Urinary bladder (tissue), 4 donors: ENCODE measurements at places on chromosomes 2 and 18.

DNA sequence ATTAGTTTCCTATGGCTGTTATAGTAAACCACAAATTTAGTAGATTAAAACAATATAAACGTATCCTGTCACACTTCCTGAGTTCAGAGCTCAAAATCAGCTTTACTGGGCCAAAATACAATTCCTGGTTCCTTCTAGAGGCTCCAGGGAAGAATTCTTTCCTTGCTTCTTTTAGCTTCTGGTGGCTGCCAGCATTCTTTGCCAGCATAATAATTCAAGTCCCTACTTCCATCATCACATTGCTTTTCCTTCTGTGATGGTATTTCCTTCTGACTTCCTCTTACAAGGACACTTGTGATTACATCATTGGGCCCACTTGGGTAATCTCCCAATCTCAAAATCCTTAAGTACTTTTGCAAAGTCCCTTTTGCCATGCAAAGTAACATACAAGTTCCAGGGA, 40.6 kb downstream of the MOB4 start:
- no peak for DNase-seq

DNA sequence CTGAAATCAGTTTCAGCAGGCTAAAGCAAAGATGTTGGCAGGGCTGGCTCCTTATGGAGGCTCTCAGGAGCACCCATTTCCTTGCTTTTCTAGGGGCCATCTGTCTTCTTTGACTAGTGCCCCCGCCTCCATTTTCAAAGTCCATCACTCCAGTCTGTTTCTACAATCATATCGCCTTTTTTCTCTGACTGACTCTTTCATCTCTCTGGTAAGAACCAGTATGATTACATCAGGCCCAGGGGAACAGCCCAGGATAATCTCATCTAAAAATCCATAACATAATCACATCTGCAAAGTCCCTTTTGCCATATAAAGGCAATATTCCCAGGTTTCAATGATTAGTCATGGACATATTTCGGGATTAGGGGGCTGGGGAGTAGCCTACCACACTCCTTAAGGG, 57.0 kb downstream of the CUL3 start:
- no peak for DNase-seq

DNA sequence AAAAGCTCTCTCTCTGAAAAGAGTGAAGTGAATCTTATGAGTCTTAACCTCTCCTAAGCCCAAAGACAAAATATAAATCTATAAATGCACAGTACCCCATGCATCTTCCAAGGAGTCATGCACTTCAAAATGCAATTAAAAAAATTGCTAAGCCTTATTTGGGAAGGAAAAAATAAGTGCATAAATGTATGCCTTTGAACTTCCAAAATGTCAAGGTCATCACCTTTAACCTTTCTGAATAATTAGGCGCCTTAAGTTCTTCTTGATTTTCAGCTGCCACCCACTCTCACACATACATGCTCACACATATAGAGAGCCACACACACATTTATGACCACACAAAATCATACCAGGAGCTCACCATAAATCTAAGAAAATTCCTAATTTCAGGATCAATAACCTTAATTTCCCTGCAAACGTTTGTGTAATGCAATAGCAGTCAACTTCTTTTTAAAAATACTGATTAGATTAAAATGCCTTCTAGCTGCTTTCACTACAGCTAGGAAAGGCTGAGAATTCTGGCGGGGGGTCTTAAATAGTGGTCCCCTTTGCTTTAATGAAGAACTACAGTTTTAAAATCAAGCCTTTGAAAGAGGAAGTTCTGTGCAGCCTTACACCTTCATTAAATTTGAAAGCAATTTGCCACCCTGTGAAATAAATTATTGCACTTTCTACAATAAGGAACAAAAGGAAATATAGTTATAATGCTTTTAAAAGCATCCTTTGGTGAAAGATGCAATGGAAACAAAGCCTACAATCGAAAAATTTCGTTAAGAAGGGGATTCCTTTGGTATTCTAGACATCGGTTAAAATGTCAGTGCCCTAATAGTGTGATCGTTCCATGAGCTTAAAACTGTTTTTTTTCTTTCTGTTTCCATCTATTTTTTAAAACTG, 3.6 kb downstream of the HOXD11 start:
- DNase-seq: no peak

GRCh38 chr2:44273596-44273995, 1.7 kb upstream of the SLC3A1 start:
- no peak for DNase-seq

GRCh38 chr2:105179469-105180372, 61.8 kb upstream of the GPR45 start:
- no peak for DNase-seq

DNA sequence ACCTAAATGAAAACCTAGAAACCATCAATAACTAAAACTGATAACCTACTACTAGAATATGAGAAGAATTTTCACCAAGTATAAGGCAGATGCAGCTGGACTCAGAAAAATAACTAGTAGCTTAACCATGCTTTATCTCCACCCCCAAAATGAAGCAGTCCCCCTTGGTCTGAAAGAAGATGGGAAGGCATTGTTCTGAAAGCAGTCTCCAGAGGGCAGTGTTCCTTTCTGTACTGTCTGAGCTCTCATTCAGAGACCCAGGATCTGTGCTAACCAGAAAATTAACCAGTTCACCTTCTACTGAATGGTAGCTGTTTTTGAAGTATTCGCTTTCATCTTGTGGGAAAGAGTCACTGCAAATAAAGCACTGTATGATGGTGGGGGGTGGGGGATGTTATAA, 273.0 kb downstream of the PDE11A start:
- no peak for DNase-seq

GRCh38 chr2:150621526-150622213, 134.2 kb upstream of the RND3 start:
- DNase-seq: no peak

GRCh38 chr2:10465910-10466309, 17.8 kb upstream of the ODC1 start:
- DNase-seq: no peak

- no peak for DNase-seq
Observed at GRCh38 chr2:219025637-219026585, 15.4 kb downstream of the CFAP65 start.

DNA sequence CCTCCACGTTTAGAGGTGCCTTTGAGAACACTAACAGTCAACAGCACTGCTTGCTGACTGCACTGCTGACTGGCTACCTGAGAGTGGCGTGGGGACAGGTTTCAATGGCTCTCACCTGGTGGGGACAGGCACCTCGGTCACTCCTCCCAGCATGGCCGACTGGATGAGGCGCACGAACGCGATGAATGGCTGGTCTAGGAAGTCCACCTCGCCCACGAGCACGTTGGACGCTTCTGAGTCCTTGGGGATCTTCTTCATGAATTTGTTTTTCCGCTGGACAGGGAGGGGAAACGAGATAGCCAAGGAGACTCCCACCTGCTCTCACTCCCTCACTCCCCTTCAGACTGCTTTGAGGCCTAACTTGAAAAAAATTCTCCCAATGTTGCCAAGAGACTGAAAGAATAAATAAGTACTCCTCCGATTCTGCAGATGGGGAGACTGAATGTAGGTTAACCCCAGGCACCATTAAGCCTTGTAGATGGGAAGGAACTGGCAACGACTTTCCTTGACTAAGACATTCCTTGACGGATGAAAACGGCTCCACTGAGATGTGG, 57.3 kb downstream of the MTHFD2 start:
- DNase-seq: no peak

DNA sequence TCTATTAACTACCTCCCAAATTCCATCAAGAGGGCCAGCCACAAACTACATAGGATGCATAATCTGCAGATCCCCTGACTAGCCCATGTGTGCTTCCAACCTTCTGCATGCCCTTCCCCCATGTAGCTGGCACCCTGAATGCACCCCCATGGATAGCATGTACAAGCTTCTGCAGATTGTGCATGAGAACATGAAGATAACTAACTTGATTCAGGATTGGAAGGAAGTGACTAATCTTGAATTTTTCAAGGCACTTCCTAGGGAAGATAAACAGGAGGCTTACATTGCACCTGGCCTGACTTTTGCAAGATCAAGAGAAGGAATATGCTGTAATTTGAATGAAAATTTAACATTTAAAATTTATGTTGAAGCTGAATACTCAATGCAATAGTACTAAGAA, 66.7 kb downstream of the CDC42EP3 start:
- DNase-seq: no peak

DNA sequence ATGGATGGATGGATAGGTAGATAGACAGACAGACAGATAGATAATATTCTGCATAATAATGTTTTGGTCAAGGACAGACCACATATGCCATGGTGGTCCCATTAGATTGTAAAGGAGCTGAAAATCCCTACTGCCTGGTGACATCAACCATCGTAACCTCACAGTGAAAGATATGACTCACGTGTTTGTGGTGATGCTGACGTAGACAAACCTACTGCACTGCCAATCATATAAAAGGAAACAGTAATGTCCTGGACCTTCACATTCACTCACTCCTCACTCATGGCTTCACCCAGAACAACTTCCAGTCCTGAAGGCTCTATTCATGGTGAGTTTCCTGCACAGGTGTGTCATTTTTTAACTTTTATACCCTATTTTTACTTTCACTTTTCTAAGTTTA, 202.9 kb upstream of the TPO start:
- DNase-seq: no peak

DNA sequence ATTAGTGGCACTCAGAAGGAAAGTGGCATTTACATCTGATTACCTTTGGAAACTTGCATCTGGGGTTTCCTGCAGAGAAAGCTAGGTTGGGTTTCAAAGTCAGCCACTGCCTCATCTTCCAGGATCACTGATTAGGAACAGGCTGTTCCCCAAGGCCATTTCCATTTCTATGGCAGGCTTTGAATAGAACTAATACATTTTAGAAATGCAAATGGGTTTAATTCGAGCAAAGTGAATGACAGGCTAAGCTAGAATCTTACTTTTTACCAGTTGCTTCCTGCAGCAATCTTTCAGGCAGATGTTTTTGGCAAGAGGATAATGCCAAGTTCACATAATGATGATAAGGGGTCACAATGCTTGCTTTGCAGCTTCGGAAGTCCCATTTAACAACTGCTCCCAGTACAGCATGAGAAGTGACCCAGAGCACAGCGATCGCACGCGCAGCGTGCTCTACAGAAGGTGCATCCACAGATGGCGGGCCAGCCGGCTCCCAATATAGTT, 336.7 kb downstream of the LPIN1 start:
- DNase-seq: no peak

- peak; percentile 32 for DNase-seq
Observed at GRCh38 chr2:135742325-135742757, 686 bp downstream of the UBXN4 start.

GRCh38 chr2:83873110-83873509, 586.0 kb downstream of the SUCLG1 start:
- no peak for DNase-seq

DNA sequence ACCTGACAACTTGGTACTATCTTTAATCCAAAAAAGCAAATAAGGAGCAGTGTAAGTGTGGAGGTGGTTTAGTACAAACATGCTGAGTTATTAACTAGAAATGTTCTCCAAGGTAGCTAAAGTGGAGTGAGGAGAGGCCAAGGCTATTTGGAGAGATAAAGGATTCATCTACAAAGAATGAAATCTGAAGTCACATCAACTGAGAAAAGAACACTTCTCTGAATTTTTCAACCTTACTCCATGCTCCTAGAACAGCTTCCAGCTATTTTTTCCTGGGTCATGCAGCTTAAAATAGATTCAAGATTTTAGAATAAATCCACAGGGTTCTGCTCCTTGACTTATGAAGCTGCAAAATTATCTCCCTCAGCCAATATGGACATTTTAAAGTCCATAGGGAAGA, 18.7 kb downstream of the IMMT start:
- no peak for DNase-seq

- DNase-seq: no peak
Observed at GRCh38 chr2:207136874-207137273, 28.9 kb downstream of the KLF7 start.

GRCh38 chr18:48200631-48201336, 208.4 kb downstream of the ZBTB7C start:
- no peak for DNase-seq

DNA sequence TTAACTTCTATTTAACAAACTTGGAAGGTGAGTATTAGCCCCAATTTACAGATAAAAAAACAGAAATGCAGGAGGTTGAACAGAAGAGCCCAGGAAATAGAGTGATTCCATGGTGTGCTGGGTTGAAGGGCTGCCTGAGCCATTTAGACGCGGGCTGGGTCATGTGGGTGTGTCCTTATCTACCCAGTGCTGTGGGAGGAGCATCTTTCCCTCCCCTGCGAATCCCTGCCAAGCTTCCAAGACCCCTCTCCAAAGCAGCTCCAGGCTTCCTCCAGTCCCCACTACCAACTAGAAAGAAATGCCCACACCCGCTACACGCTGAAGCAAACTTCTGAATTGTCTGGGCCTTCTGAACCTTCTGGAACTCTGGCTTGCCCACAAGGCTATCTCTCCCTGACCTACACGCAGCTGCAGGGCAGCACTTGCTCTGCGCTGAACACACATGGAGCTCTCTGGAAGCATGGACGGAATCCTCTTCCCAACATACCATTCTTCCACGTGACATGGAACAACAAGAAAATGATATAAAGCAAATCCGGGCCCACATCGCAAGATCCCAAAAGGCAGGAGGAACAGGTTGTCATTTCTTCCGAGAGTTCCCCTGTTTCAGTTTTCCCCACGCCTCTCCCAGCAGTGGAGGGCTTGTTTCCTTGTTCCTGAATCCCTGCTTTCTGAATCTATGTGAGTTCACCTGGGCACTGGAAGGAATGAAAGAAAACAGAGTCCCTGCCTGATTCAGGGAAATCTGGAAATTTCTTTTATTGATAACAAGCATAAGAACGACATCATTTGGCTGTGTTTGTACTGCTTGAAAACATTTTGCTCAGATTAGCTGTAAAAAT, 562.7 kb upstream of the ID2 start:
- no peak for DNase-seq

GRCh38 chr2:105308382-105309146, 21.0 kb downstream of the TGFBRAP1 start:
- no peak for DNase-seq

GRCh38 chr2:32901313-32901712, 45.4 kb upstream of the LTBP1 start:
- no peak for DNase-seq

DNA sequence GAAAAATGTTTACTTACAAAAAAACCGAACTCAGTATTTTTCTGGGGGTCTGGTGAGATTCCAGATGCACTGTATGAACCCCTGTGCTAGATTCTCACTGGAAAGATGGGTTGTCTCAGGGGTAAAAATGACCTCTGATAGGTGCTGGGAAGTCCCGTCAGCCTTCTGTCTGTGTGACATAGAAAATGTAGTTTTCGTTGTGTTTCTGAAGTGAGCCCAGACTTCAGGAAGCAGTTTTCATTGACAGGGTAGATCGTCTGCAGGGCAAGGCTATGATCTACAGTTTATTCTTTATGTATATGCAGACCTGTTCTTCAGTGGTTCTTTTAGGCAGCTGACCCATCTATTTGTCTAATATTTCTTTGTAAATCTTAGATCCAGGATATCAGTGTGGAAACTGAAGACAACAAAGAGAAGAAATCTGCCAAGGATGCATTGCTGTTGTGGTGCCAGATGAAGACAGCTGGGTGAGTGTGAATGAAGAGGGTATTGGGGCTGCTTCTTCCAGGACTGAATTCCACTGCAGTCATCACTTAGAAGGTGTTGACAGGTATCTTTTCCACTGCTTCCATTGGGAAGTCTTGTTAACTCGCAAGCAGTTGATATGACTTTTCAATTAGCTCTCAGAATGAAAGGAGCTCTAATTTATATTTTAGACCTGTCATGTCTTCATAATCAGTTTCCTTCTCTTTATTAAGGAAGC, 107.5 kb upstream of the EML6 start:
- no peak for DNase-seq
